Jurkat, Clone E6-1 (cell line): ENCODE measurements at places on chromosomes 16 and 17.

DNA sequence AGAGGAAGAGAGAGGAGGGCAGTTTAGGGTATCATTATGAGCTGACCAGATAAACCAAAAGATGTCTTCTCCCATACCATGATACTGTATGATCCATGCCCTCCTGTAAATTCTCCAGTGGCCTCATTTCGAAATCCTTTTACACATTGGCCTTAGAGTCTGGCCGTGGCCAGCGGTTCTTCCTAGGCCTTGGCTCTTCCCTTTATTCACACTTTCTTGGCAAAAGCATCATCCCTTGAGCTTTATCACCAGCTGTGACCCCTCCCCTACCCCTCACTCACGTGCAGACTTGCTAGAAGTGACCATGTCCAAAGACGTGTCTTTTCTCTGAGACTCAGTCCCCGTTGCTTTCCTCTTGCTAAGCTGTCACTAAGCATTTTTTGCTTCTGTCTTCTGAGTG lies 22.8 kb downstream of the KATNIP start:
- DNase-seq, result no peak

DNA sequence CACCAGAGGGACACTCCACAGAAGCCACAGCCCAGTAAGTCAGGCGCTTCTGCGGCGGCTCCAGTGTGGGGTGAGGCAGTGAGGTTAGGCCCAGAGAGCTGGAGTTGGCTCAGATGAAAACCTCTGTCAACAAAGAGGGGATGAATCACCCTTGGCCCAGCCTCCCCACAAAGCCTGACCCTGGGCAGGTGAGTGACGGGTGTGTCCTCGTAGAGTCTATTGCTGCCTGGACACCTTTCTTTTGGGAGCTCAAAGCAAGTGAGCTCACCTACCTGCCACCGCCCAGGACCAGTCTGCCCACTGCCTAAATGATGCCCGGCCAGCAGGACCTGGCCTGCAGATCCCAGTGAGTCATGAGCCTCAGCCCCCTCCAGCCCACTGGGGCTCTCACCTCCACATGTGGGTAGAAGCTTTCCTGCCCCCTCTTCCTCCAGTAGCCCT lies 24.9 kb upstream of the DBNDD1 start:
- no peak for DNase-seq

GRCh38 chr17:38598536-38598935 lies 7.2 kb downstream of the SRCIN1 start:
- DNase-seq, result peak; percentile 84

GRCh38 chr17:52027081-52027480 lies 131.4 kb downstream of the CA10 start:
- no peak for DNase-seq

GRCh38 chr16:69680358-69680757 lies 46.0 kb downstream of the NQO1 start:
- DNase-seq, result no peak

DNA sequence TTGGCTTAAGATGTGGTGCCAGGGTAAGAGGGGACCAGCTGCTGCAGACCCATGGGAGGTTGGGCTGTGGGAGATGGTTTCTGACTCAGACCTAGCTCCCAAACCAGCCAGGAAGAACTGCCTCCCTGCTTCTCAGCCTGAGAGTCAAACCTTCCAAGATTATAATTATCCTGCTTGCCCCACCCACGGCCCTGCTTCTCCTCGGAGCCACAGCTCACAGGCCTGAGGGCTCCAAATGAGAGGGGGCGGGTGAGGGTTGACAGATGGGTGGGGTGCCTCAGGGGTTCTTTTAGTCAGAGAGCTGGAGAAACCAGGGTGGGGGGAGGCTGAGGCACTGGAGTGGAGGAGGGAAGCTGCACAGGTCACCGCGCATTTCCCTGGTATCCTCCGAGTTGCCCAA lies 28.7 kb upstream of the GRIN2A start:
- DNase-seq, result no peak

GRCh38 chr17:48522031-48522653 lies 8.7 kb downstream of the HOXB1 start:
- no peak for DNase-seq

GRCh38 chr17:82202981-82203380 lies 9.7 kb downstream of the CCDC57 start:
- no peak for DNase-seq

GRCh38 chr16:3664187-3664896 lies 9.9 kb downstream of the DNASE1 start:
- DNase-seq, result no peak

DNA sequence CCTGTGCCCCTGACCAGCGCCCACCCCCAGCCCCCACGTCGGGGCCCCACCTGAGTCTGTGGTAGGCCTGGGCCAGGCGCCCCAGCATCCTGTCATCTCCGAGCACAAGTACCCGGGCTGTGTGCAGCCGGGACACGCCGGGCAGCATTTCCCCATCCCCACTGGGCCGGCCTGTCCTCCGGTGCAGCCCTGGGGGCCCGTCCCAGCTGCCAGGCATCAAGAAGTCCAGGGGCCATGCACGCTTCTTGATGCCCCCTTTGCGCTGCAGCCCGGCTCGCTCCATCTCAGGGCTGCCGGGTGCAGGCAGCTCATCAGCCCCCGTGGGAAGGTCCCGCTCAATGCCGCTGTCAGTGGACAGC lies 29.3 kb upstream of the MFSD6L start:
- DNase-seq, result no peak

DNA sequence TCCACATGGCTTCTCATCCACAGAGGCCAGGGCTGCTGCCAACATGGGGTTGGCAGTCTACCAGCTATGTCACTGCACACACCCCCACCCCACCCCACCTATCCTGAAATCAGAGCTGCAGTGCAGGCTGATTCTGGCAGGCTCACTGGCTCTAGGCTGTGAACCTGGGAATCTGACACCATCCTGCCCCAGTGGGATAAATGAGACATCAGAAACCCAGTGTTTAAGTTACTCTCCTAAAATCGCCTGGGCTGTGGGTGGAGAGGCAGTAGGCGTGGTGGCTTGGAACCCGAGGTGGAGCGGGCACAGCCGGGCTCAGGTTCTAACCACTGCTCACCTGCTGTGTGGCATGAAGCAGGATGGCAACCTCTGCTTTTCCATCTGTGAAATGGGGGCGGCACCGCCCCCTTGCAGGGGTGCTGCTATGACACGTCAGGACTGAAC lies 5.6 kb downstream of the SLC38A8 start:
- DNase-seq, result no peak

GRCh38 chr16:11429823-11430222 lies 84.6 kb downstream of the RMI2 start:
- DNase-seq, result no peak

DNA sequence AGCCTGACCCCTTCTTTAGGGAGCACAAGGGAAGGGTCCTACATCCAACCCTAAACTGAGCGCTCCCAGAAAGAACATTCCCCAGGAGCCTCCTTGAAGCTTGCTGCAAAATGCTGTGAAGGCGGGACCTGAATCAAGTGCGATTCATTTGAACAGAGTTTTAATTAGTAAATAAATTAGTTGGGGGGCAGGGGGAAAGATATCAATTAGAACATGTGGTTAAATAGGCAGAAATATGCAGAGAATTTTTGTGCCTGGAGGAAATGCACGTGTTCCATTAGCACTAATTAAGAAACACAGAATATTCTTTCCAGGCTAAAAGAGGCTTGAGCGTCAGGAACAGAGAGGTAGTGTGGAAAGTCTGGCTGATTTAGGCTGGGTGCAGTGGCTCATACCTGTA lies 38.5 kb upstream of the SHISA9 start:
- no peak for DNase-seq

GRCh38 chr17:64063766-64064224 lies 43.4 kb upstream of the ICAM2 start:
- DNase-seq, result no peak

DNA sequence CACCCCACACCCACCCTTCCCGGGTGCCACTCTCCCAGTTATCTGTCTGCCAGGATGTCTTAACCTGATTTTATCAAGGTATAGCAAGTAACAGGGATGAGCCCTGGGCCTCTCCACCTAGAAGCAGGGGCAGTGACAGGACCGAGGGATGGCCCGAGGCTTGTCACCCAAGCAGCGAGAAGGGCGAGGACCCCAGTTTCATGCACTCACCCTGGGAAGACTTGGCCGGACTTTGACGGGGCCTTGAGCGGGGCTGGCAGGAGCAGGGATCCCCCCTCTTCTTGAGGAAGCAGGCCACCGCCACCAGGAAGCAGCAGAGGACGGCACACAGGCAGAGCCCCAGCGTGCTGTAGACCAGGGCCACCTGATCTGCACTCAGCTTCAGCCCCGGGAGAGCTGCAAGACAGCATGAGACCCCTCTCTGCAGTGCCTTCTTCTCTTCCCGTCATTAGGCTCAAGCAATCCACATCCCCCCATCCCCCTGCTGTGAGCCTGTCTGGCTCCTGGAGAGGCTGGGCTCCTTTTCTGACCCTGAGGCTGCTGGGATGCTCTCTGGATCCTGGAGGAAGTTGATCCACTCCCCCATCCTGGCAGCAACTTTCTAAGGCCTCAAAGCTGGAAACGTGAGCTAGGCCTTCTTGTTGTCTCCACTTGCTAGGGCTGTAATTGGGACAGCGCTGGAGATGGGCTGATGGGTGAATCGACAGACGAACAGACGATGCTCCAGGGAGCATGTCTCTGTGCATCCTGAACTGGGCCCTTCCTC lies 31.6 kb downstream of the TNFRSF13B start:
- DNase-seq, result no peak

GRCh38 chr17:16439811-16440351 lies 24.5 kb downstream of the TRPV2 start:
- DNase-seq, result no peak

- DNase-seq, result no peak
These were observed 58.9 kb downstream of the CDH11 start for GRCh38 chr16:65062736-65063583.

DNA sequence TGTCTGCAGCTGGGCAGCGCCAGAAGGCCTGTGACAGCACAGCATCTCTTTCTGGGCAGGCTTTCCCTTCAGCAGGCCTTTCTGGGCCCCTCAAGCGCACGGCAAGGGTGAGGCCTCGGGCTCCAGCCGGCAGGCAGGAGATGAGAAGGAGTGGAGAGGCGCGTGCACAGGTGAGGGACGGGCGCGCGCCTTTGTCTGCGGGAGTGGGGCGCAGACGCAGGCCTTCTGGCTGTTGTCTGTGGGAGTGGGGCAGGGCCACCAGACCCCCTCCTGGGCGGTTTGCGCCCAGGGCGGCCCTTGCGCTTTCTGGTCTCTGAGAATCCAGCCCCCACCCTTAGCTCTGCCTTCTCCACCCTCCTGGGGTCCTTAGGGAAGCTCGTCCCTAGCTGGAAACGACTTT lies 6.5 kb downstream of the ZNF205 start:
- DNase-seq, result no peak

DNA sequence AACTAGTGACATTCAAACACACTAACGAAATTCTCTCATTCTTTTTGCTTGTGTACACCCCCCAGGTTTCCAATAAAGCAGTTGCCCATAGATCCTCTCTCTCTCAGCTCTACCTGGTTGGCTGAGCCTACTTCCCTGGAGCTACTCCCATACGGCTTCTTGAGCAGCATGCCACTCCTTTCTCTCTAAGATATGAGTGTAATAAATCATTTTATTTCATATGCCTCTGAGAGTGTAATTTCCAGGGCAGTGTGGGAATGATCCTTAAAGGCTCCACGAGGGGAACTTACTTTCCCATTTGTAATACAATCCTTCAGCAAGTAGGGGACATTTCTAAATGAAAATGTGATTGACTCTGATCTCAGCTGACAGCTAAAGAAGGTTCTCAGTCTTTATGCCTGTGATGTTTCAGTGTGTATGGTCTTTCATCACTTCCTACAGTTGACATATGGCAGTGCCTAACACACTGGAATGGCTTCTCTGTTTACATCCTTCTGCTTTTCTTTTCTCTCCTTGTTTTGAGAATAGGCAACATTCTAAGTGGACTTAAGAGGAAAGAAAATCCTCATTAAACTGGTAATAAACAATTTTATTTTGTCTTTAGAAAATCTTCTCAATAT lies 1194.3 kb upstream of the CDH8 start:
- DNase-seq, result no peak

- no peak for DNase-seq
These were observed 31.5 kb downstream of the USP43 start for GRCh38 chr17:9676820-9677310.

DNA sequence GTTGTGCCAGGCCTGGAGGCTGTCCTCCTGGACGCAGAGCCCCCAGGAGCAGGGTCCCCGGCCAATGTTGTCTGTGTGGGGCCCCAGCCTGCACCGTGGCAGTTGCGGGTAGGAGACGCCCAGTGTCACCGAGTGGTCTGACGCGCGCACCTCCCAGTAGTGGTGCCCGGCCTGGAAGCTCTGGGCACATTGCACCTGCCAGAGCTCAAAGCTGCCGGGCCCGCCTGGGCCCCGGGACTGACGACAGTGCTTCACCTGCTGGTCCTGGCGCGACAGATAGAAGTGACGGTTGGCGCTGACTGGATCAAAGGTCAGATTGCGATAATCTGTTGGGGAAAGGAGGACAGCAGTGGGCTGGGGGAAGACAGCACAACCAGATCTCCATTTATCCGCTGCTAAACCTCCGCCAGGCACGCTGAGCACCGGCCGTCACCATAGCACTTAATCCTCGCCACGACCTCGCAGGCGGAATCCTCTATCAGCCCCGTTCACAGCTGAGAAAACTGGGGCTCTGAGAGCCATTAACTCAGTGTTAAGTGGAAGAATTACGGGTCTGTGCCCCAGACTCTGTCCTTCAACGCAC lies 5.6 kb downstream of the TRIM65 start:
- DNase-seq, result no peak

GRCh38 chr17:42275527-42276358 lies 448 bp downstream of the STAT5B start:
- DNase-seq, result no peak

DNA sequence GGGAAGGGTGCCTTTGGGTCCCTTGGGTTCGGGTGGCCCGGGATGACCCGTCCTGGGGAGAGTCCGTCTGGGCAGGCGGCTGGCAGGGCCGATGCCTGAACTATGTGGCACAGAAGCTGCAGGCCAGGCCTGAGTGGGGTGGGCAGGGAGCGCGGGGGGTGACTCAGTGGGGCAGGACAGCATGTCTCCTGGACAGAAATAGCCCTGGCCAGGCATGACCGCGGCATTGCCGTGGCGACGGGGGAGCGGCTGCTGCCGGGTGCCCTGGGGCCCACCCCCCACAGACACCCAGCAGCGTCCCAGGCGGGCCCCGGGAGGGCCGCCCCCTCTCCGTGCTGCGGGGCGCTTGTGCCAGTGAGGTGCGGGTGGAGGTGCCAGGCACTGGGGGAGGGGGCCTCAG lies 1.8 kb upstream of the C1QTNF8 start:
- no peak for DNase-seq

DNA sequence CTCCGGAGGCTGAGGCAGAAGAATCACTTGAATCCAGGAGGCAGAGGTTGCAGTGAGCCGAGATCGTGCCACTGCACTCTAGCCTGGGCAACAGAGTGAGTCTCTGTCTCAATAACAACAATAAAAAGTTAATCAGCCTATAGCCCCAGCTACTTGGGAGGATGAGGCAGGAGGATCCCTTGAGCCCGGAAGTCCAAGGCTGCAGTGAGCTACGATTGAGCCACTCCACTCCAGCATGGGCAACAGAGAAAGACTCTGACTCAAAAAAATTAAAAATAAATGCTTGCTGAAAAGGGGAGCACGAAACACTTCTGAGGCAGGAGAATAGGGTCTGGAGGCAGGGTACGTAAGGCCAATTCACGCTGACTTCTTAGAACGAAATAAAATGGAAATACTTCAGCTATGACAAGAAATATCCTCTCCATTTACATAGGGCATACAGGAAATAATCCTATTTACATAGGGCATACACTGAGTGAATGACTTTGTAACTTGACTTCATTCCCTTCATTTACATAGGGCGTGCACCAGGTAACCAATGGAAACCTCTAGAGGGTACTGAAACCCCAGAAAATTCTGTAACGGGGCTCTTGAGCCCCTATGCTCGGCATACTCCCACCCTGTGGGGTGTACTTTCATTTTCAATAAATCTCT lies 3.2 kb upstream of the PRPSAP1 start:
- DNase-seq, result no peak

- DNase-seq, result no peak
These were observed 31.9 kb downstream of the ZC3H18 start for GRCh38 chr16:88602091-88602490.
